Right hindlimb (tissue), 1 donor: ENCODE measurements at places on chromosomes 16 and 17.
A peak's percentile ranks its signal among the peaks of the same experiment; 100 is the strongest.

DNA sequence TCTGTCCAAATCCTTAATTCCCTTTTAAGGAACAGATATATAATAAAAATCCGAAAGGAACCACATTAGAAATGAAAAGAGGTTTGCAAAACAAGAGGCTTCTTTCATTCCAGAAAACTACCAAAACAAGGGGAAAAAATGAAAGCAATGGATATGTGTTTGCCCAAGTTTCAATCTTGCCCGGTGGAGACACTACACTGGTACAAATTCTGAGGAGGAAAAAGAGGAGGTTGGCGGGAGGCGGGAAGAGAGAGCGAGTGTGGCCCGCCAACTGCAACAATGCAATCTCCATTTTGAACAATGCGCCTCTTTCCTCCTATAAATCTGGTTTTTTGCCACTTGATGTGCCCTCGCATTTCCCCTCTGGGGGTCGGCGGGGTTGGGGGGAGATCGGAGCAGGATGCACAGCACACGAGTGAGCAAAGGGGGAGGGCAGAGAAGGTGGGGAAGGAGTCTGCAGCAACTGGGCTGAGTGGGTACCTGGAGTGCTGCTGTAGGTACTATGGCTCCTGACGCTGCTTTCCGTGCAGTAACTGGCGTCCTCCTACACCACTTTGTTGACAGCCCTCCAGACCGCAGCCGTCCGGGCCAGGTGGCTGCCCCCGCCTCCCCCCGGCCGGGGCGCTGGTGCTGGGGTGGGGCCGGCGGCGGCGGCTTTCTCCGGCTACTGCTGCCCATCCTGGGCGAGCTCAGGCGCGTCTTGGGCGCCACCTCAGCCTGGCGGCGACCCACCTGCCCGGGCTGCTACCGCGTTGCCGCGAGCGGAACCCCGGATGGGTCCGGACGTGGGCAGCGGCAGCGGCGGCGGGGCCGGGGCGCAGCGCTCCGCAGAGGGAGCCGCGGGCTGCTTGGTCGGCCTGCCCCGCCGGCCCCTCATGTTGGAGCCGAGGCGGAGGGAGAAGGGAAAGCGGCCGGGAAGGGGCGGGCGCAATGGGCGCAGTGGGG lies 93.8 kb upstream of the PLEKHM1 start:
- DNase-seq, result peak; percentile 88

- no peak for DNase-seq
Observed at GRCh38 chr17:56994009-56994792, 16.3 kb downstream of the SCPEP1 start.

DNA sequence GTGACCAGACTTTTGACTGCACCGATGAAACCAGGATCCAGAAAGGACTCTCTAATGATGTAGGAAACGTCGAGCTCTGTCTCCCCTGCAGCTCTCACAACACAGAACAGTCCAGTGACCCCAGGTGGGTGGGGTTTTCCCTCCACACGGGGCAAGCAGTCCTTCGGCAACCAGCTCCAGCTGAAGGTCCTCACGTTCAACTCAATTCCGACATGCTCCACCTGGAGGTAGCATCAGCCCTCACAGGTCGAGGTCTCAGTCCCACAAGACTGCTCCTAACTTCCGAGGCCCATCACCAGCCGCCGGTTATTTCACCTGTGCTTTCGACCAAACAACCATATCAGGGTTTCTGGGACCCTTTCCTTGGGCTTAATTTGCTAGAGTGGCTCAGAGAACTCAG lies 28.2 kb downstream of the ITGAE start:
- DNase-seq, result no peak

- peak; percentile 82 for DNase-seq
Observed at GRCh38 chr17:38897176-38897575, 27.3 kb downstream of the LASP1 start.

DNA sequence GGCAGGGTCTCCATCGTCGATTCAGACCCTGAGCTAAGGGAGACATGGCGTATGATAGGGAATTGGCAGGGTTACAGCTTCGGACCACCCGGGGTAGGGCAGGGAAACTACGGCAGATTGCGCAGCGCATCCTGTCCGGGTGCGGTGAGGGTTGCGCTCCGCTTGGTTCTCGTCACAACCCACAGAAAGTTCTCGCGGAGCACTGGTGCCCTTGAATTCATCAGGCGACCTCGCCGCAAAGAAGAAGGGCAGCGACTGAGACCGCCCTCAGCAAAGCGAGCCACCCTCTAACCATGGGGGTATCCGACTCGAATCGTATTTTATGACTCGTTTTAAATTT lies 1.2 kb downstream of the HS3ST3B1 start:
- DNase-seq, result no peak
